Fibroblast of skin of left biceps (primary cell): ENCODE measurements at places on chromosomes 12 and 14.

DNA sequence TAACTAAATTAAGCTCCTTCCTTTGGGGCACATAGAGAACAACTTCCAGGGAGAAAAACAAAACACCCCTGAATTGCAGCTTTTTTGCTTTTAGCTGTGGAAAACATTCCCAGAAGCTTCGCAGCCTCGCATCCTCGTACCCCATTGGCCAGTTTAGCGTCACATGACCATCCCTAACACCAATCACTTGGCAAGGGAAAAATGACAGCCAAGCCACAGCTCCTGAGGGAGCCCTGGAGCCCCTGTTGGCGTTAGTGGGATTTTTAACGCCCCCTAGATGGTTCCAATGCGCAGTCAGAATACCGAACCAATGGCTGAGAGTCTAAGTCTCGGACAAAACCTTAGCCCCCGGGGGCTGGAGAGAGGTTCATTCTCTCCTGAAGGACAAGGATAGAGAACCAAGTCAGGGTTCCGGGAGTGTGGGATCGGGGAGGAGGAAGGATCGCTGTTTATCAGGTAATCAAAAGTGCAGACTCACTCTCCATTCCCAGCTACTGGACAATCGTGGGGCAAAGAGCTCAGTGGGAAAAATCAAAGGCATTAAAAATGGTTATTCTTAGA is 135.6 kb upstream of the HIF1A start:
- no peak for DNase-seq

DNA sequence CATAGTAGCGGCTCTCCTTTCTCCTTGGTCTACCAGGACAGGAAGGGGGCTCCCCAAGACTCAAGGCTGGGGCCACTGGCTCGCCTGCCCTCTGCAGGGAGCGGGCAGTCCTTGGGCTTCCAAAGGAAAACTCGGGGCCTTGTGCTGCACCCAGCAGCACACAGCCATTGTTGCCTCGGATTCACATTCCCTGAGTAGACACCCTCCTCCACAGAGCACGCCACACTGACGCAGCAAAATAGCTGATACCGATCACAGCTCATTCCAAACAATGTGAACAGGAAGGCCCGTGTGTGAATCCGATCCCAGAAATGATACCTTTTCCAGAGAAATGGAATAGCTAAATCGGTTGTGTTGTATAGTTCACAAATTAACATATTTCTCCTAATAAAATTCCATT is 65.1 kb upstream of the DYNC1H1 start:
- no peak for DNase-seq

GRCh38 chr14:88834883-88835431 is 10.5 kb downstream of the TTC8 start:
- no peak for DNase-seq

GRCh38 chr12:1499351-1499750 is 95.0 kb downstream of the FBXL14 start:
- DNase-seq: no peak

DNA sequence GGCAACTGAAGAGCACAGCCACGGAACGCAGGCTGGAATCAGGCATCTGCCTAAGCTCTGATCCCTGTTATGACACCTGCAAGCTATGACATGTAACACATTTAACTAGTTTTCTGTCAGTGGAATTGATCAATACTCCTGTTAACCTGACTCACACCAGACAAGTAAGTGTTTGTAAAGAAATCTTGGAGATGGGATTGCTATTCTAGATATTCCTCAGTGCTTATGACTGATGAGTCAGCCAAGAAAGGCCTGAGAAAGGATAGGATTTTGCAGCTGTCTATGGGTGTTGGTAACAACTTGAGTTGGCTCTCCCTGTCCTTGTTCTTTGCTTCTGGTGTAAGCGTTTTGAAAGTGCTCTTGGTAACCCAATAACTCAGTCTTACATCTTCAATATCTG is 110.5 kb downstream of the GPR135 start:
- no peak for DNase-seq

- peak; percentile 94 for DNase-seq
These were observed 3.7 kb upstream of the DHRS4L2 start for GRCh38 chr14:23984891-23985602.

DNA sequence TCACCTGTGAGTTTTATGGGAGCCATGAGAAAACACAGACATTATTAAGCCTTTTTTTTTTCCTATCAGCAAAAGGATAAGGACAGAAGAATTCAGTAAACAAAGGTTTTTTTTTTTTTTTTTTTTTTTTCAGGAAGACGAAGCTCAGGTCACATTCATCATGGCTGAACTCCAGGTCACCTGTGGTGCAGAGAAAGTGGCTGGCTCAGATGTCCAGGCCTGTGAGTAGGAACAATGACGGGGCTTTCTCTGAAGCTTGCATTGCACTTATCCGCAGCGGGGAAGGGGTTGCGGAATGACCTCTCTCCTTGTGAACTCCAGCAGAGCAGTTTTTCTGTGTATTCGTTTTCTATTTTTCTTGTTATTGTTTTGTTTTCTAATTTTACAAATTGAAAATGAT is 759.6 kb upstream of the TMEM132C start:
- no peak for DNase-seq

DNA sequence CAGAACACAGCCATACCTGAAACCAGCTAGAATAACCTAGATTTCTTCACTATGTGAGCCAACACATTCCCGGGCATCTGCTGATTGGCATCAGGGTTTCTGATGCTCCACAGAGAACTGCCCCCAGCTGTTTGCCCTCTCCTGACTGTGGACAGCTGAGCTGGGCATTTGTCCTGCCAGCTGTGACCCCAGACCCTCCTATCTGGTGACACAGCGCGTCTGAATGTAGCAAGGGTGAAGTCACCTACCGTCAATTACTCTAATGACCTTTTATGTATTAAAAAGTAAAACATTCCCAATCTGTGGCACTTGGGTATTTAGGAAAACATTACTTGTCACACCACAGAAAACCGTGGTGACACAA is 29.7 kb upstream of the SFSWAP start:
- DNase-seq: no peak

- no peak for DNase-seq
These were observed 9.4 kb downstream of the ART4 start for GRCh38 chr12:14833952-14834351.

DNA sequence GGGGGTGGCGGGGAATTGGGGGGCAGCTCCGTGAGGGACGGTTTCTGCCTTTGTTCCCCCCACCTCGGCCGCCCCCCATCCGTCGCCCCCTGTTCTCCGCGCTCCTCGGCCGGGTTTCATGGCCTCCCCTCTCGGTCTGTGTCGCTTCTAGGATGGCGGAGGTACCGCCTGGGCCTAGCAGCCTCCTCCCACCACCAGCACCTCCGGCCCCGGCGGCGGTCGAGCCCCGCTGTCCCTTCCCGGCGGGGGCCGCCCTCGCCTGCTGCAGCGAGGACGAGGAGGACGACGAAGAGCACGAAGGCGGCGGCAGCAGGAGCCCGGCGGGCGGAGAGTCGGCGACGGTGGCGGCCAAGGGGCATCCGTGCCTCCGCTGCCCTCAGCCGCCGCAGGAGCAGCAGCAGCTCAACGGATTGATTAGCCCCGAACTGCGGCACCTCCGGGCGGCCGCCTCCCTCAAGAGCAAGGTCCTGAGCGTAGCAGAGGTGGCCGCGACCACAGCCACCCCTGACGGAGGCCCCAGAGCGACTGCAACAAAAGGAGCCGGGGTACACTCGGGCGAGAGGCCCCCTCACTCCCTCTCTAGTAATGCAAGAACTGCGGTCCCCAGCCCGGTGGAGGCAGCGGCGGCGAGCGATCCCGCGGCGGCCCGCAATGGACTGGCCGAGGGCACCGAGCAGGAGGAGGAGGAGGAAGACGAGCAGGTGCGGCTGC is 575 bp downstream of the NAA30 start:
- DNase-seq: no peak

- no peak for DNase-seq
These were observed 7.5 kb downstream of the C14orf180 start for GRCh38 chr14:104586832-104587620.

GRCh38 chr14:37047996-37048395 is 124.4 kb downstream of the SLC25A21 start:
- no peak for DNase-seq

GRCh38 chr12:98745578-98746391 is 100.7 kb downstream of the APAF1 start:
- DNase-seq: no peak

GRCh38 chr12:69059465-69060457 is 126.8 kb upstream of the CPM start:
- DNase-seq: peak; percentile 64

DNA sequence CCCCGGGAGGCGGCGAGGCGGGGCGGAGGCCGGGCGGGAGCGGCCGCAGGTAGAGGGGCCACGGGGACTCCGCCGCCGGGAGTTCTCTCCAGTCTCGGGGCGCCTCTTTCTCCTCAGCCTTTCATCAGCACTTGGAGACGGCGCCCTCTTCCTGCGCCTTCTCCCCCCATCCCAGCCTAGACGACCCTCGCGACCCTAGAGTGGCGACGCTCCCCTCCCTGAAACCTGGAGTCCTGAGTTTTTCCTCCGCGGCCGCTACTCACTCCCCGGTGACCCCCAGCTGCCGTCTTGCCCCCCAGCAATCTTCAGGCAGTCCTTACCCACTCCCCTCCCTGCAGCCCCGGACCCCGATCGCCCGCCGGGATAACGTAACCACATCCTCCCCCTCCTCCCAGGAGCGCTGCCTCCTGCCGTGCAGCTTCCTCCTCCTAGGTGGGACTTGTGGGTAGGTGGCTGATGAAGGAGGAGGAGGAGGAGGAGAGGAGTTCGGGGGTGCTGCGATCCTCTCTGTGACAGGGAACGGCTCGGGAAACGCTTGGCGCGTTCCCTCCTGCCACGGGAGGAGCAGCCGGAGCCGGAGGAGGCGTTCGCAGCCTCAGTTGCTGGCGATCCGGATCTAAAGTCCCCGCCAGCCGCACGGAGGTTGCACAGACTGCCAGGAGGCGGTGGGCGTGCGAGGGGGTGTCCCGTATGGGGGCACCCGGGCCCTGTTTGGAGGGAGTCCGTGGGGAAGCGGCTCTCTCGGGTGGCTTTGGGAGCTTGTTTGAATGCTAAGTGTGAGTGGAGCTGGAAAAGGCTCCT is 891 bp downstream of the PLEKHA5 start:
- DNase-seq: no peak
